ENCODE measurements at places on chromosomes 4 and X.
A peak's percentile ranks its signal among the peaks of the same experiment; 100 is the strongest.

- H3K4me1 ChIP-seq: no peaks in the 10 kb centered on the region
- DNase-seq: no peak
- no peaks in the 10 kb centered on the region for H3K36me3 ChIP-seq
- H3K27me3 ChIP-seq: no peaks in the 10 kb centered on the region
- H3K27ac ChIP-seq: no peak overlapping the region
- H3K4me3 ChIP-seq: no peak overlapping the region
Observed at GRCh38 chr4:163920426-163920825, 425.9 kb downstream of the TMA16 start.

GRCh38 chrX:122475306-122475705 lies 708.8 kb upstream of the GRIA3 start:
- no peak overlapping the region for H3K4me3 ChIP-seq
- no peak for DNase-seq
- no peaks in the 10 kb centered on the region for H3K27me3 ChIP-seq
- no peaks in the 10 kb centered on the region for H3K4me1 ChIP-seq

GRCh38 chr4:5730993-5731990 lies 20.3 kb downstream of the EVC start:
- H3K36me3 ChIP-seq: peaks cover 23% of the 10 kb centered on the region
- H3K27me3 ChIP-seq: no peaks in the 10 kb centered on the region
- H3K27ac ChIP-seq: no peak overlapping the region
- no peaks in the 10 kb centered on the region for H3K4me1 ChIP-seq
- no peak overlapping the region for H3K4me3 ChIP-seq

DNA sequence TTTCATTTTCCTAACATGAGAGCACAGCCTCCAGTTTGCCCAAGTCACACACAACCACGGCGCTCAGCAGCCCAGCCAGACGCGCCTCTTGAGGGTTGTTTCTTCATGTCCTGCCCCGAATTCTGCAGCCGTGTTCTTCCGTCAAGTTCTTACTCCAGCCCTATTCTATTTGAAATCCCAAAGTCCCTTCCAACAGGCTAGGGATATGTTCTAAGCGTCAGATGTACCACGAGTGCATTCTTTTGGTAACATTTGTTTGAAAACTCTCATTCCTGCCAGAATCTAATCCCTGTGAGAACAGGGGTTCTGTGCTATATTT lies 23.1 kb downstream of the ACSL1 start:
- DNase-seq: no peak
- no peak overlapping the region for H3K27ac ChIP-seq
- peaks cover 4% of the 10 kb centered on the region for H3K4me1 ChIP-seq
- H3K4me3 ChIP-seq: no peak overlapping the region

- H3K4me3 ChIP-seq: peak overlapping the region; percentile 38
- peaks cover 4% of the 10 kb centered on the region for H3K27me3 ChIP-seq
- peaks cover 5% of the 10 kb centered on the region for H3K4me1 ChIP-seq
Observed at GRCh38 chrX:154350429-154351182, 23.8 kb downstream of the FLNA start.

Measured in neural crest cell (in vitro differentiated cells).